ENCODE measurements at places on chromosomes 2 and 18.
A peak's percentile ranks its signal among the peaks of the same experiment; 100 is the strongest.

- DNase-seq = no peak
Observed at GRCh38 chr2:31258351-31258750, 24.4 kb downstream of the EHD3 start.

DNA sequence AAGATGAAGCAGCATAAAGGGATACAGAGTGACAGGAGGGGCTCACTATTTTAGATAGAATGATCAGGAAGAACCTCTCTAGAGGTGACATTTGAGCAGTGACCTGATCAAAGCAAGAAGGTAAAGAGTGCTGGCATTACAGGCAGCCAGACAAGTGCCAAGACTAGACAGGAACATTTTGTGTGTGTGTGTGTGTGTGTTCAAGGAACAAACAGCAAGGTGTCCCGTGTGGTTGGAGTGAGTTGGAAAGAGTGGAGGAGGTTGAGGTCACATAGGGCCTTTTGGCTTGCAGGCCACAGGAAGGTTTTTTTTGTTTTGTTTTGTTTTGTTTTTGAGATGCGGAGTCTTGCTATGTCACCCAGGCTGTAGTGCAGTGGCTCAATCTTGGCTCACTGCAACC lies 25.7 kb downstream of the FZD5 start:
- no peak for DNase-seq

GRCh38 chr2:173658946-173659371 lies 304.3 kb downstream of the CDCA7 start:
- no peak for DNase-seq

DNA sequence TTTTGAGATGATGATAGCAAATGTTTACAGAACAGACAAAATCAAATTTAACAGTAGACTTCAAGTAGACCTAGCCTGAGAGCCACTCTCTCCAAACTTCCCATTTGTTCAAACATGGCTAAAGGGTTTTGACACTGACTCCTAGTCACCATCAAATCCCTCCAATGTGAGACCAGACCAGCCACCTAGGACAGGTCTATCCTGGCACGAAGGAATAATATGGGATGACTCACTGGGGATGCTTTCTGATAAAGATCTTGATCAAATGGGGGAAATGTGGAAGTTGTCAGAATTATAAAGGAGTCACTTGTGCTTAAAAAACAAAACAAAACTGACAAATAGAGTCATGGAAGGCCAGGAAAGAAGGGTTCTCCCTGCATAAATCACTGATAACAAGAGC lies 95.7 kb downstream of the EDAR start:
- DNase-seq = no peak

- DNase-seq = no peak
Observed at GRCh38 chr18:71105078-71105819, 816.4 kb downstream of the SOCS6 start.

DNA sequence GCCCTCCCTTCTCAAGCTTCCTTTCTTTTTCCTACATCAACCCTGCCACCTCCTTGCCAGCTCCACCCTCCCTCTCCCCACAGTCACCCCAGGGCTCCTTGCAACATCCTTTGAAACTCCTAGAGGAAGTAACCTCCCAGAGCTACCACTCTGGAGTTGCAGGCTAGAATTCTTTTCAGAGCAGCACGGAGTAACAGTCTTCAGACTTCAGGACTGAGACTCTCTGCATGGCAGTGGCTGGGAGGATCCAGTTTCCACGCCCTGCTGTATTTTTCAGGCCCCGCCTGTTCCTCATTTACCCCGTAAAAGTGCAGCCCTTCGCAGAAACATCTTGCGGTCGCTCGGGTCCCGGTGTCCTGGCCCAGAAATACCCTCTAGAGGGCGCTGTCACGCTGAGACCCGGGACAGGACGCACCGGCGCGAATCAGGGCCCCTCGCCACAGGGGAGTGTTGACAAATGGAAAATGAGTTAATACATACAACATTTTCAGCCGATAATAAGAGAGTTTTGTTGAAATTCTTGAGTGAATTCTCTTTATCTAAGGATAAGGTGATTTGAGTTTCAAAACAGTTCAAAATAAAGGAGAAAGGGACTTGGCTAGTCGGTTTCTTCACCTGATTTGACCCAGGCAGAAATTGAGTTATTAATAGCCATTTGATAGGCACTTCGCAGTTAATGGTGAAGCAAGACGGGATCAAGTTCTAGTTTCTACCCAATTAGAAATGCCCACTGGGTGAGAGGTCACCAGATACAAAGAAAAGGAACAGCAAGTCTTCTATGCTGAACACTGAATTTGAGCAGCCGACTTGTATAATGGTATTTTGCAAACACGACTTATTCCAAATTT lies 18.5 kb upstream of the NTSR2 start:
- DNase-seq = peak; percentile 91

GRCh38 chr2:152099367-152100050 lies 665 bp upstream of the CACNB4 start:
- no peak for DNase-seq

- DNase-seq = no peak
Observed at GRCh38 chr2:118856330-118856977, 9.0 kb upstream of the EN1 start.

DNA sequence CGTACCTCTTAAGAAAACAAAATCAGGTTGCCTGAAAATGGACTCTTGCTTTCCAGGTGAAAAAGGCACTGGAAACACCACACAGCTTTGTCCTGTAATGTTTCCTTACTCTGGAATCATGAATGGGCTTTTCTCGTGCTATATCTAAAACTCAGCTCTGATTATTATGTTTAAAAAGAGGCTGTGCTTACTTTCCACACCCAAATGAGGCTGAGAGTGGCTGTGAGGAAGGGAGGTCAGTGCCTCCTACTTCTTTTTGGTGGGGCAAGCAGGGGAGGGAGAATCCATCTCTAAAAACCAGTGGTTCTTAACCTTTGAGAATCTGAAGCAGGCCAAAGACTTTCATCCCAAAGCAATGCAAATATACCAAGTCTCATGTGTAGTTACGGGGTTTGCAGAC lies 148.6 kb downstream of the FAM210A start:
- no peak for DNase-seq

- DNase-seq = no peak
Observed at GRCh38 chr2:210922419-210922818, 366.0 kb downstream of the CPS1 start.

DNA sequence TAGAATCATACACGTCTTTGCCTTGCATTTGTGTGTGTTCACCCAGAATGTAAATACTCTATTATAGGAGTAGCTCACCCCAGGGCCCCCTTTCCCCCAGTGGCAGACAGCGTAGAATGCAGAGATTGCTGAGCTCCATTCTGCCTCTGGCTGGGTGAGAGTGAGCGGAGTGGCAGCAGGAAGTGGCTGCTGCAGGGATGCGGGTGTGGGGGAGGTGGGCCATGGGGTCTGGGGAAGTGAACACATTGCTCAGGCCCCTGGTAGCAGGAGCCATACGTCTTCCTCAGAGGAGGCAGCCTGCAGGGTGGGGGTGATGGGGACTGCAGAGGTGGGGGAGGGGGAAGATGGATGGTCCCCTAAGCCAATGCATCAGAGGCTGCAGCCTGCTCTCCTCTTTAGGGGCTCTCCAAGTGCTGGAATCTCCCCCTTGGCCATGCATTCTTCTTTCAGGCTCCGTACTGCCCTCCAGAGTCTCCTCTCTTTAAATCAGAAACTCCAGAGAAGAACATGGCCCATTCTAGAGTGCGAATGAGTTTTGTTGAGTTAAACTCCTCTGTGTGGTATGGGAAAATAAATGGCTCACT lies 72.2 kb downstream of the CELF4 start:
- DNase-seq = no peak

GRCh38 chr2:172168917-172169346 lies 66.2 kb upstream of the DLX2 start:
- no peak for DNase-seq

DNA sequence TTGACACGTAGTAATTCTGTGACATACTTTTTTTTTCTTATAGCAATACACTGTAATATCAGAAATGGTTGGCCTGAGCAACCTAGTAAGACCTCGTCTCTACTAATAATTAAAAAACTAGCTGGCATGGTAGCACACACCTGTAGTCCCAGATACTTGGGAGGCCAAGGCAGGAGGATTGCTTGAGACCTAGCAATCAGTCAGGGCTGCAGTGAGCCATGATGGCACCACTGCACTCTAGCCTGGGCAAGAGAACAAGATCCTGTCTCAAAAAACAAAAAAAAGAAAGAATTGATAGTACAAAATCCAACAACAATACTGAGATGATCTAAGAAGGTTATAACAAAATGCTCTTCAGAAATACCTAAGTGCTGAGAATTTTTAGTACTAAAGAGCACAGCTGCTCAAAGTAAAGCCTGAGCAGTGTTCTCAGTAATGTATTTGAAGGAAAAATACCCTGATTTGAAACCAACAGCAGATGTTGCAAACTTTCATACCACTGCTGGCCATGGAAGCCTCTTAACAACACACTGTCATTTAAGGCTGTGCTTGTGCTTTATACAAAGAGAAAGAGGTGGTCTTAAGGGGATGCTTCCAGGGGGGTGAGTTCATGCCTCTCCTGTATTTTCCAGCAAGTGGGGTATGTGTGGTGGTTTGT lies 132.6 kb upstream of the CDCA7 start:
- DNase-seq = no peak

- DNase-seq = no peak
Observed at GRCh38 chr2:237016121-237016915, 69.4 kb upstream of the COPS8 start.

- DNase-seq = no peak
Observed at GRCh38 chr2:166154685-166155338, 27.0 kb upstream of the SCN1A start.

GRCh38 chr2:9230051-9230802 lies 23.6 kb downstream of the ASAP2 start:
- no peak for DNase-seq

DNA sequence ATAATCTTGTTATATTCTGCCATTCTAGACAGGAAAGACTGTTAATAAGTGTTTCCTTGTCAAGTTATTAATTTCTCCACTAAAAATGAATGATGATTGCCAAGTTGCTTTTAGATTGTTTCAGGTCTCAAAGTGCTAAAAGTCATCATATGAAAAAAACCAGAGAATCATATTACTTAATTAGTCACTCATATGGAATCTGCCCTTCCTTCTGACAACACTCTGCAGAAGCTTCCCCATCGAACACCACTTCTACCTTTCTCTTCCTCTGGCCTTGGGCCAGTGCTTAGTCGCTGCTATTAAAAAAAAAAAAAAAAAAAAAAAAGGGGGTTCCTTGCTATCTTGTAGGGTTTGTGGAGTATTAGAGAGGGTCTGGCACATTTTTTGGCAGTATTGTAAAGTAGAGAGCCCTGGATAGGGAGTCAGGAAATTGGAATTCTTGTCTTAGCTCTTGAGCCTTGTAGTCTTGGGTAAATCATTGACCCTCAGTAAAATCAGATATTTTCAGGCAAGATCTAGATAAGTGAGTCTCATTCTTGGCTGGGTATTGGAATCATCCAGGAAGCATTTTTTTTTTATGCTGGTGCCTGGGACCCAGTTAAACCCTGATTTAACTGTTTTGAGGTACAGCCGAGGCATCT lies 141.7 kb upstream of the CCDC68 start:
- DNase-seq = no peak

- DNase-seq = no peak
Observed at GRCh38 chr2:55408918-55409868, 10.5 kb downstream of the CCDC88A start.

DNA sequence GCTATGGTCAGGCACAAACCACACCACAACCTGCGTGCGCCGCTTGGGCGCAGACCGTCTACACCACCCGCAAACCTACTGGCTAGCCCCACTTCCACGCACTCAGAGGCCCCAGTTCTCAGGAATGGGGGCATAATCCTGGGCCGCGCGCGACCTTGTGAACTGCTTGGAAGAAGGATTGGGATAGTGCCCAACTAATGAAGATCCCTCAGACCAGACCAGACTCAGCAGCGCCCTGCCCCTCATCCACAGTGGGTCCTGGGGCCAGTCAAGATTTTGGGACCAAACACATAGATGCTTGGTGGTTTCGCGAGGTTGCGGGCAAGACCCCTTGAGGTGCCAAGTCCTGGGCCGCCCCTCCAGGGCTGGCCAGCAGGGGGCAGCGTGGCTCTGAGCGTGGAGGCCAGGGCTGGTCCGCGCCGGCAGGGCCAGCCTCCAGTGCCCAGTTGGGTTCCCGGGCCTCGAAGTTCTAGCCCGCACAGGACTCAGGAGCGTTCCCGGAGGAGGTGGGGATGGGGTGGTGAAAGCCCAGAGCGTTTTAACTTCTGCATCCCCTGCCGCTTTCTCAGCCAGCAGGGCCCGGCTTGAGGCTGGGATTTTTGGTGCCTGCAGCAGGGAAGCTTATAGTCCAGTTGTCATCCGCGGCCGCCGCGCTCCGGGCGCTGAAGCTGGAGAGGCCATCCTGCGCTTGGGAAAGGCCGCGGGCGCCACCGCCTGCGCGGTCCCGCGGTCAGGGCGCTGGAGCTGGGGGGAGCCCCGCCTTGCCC lies 8.3 kb downstream of the OSR1 start:
- peak; percentile 75 for DNase-seq

GRCh38 chr2:230227216-230227615 lies 1.7 kb downstream of the SP140 start:
- DNase-seq = no peak

DNA sequence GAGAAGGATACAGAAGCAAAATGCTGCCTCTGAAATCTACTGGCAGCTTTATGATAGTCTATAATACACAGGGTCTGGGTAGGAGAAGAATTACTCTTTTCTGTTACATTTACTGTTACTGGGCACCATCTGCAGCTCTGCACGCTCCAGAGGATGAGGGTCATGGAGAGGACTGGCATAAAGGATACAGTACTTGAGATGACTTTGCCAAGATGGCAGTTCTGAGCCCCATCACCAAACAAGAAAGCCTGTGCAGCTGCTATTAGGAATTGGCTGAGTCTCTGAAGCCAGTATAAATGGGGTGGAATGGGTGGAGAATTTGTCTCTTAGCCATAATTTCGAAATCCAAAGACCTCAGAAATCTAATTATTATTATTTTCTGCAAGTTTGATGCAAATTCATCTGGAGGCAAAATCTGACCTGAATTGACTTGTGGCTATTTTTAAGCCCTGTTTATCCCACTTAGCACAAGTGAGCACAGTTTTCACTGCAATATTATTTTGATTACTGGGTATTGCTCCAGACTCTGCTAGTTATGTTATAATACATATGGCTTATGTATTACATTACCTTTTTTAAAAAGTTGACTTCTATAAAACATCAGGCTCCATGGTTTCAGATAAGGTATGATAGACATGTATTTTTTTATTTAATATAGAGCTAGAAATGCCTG lies 579.5 kb downstream of the MBD2 start:
- no peak for DNase-seq

DNA sequence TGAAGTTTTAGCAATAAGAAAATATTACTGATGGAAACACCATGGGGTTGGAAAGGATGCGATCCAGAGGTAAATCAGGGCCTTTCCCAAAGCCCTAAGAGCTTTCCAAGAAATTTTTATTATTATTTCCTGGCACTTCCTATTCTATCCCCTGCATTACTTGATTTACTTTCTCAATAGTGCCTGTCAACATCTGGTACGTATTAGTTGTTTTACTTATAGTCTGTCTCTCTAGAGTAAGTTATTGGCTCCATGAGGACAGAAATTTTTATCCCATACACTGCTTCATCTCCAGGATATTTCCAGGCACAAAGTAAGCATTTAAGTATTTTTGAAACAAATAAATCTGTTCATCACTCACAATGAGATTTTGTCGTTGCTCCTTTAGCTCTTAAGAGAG lies 18.1 kb downstream of the PPP4R1 start:
- no peak for DNase-seq

- no peak for DNase-seq
Observed at GRCh38 chr18:24273596-24273995, 124.0 kb downstream of the OSBPL1A start.

- no peak for DNase-seq
Observed at GRCh38 chr2:29519338-29519925, 402.0 kb downstream of the ALK start.

All from sciatic nerve (tissue), 2 donors.